Stimulated activated CD4-positive, alpha-beta T cell treated with anti-CD3 and anti-CD28 coated beads, Interleukin-15, amount 100 ng/mL, for 48 hours (primary cell): ENCODE measurements at places on chromosomes 2 and 18.

GRCh38 chr2:58871469-58872142 lies 630.5 kb upstream of the FANCL start:
- DNase-seq, result no peak

DNA sequence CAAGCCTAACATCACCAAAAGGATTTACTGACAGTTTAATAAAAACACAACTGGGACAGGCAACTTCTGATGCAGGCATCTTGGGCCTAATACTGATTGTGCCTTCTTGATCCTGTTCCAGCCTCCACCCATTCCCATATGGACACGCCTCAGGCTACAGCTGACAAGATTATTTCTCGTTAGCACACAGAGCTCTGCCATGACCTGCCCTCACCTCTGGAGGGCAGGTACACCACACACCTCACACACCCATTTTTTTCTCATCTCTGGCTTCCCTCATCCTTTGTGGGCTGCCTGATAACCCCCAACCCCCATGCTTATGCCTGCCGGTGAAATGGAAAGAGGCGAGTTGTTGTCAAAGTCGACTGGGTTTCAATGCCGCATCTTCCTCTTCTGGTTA lies 147.0 kb downstream of the ANTXR1 start:
- no peak for DNase-seq

DNA sequence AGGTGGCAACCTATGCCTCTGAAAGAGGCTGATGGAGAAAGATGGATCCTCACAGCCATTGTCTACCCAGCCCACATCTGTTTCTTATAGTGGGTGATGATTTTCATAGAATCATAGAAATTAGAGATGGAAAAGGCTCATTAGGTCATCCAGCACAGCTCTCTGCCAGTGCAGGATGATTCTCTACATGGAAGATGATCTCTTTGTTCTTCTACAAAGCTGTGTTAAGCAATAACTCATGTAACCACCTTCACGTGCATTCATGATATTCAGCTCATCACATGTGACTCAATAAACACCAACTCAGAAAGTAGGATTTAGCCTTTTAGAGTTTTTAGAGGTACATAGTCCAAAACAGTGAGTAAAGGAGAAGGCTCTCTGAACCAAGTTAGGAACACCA lies 539.4 kb upstream of the ID2 start:
- DNase-seq, result no peak

DNA sequence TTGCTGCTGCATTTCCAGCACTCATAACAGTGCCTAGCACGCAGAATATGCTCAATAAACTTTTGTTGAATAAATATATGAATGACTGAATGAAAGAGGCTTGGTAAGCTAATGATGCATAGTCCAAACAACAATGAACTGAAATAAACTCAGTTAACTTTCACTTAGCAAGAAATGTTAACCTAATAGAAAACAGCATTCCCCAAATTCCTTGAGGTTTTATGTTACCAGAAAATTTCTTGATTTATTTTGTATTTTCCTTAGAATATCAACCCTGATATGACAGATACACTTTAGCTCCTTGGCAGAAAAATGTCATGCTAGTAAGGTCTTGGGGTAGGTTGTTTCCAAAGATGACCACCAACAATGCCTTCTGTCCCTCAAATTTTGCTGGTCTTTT lies 217.4 kb downstream of the KCNE4 start:
- DNase-seq, result no peak

DNA sequence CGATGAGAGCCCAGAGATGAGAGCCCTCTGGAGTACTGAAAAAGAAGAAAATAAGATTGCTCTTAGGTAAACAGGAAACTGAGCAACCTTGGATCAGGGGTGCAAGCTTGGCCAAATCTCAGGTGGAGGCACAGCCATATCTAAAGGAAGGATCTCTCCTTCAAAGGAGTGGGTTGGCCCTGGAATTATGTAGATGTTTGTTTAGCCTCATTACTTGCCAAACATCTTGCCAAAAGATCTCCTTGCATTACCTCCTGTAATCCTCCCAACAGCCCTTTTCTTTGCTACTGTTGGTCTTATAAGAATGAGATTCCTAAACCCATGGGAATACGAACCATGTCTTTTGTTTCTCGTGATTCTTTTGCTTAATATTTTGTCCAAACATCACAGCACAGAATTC lies 332.6 kb upstream of the NCKAP5 start:
- no peak for DNase-seq

- no peak for DNase-seq
These were observed 12.9 kb upstream of the TEX51 start for GRCh38 chr2:126885751-126886210.

DNA sequence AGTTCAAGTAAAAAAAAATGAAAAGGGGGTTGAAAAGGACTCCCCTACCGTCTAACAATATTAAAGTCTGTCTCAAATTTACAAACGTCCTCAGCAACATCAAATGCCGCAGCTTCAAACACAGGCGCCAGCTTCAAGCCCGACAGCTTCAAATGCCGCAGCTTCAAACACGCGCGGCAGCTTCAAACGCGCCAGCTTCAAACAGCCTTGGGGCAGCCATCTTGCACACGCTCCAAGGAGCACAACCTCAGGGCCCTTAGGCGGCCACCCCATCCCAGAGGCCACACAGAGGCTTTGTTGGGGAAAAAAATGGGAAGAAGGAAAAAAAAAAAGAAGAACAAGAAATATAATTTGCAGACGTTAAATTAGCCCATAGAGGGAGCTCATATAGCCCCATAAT lies 244.4 kb upstream of the VRK2 start:
- DNase-seq, result no peak

GRCh38 chr18:51864219-51864965 lies 475.6 kb upstream of the DCC start:
- DNase-seq, result no peak

GRCh38 chr2:190050001-190050400 lies 12.5 kb downstream of the MSTN start:
- DNase-seq, result no peak

DNA sequence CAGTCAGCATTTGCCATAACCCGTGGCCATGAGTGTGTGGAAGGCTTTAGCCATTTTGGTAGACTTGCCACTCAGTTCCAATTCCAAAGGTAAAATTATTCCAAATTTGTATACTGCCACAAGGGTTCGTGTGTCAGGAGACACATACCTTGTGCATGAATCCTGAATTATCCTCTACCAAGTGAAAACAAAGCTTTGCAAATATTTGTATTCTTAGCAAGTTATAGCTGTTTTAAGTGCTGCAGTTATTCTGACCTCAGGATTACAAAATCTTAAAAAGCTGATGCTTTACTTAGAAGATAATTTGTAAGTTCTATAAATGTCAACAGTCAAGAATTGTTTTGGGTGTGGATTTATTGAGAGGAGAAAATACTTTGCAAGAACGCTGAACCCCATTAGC lies 100.6 kb downstream of the ANTXR1 start:
- DNase-seq, result no peak
